Spinal cord (tissue), 10 donors: ENCODE measurements at places on chromosomes 5 and 9. TPM values are rescaled to one million over a fixed set of nuclear protein-coding genes. Genes with fewer than 3 reads are reported as not detected.

DNA sequence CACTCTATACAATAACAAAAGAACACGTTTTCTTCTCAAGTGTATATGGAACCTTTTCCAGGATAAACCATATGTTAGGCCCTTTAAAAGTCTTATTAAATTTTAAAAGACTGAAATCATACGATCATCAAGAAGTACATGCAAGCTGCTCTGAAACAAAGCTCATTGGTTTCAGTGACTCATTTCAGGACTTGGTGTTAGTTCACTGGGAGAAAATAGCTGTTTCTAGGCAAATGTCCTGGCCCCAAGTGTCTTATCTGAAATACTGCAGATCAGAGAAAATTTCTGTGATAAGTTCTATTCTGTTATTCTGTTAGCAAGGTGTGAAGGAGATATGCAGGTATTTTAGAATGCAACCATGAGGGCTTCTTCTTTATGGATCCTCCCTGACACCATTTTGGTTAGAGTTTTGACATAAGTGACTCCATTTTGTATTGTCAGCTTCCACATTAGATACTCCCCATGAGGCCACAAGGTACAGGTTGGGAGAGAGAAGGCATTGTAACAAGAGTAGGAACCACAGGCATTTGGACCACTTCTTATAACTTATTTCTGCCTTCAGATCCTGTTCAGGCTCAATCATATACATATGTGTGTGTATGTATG lies 7.5 kb upstream of the CCDC180 start:
- no peak for DNase-seq

GRCh38 chr9:122213589-122214413 lies 15.0 kb downstream of the LHX6 start:
- DNase-seq: no peak

- no peak for DNase-seq
These were observed 5.0 kb upstream of the SNAPC3 start for GRCh38 chr9:15417626-15418025.

DNA sequence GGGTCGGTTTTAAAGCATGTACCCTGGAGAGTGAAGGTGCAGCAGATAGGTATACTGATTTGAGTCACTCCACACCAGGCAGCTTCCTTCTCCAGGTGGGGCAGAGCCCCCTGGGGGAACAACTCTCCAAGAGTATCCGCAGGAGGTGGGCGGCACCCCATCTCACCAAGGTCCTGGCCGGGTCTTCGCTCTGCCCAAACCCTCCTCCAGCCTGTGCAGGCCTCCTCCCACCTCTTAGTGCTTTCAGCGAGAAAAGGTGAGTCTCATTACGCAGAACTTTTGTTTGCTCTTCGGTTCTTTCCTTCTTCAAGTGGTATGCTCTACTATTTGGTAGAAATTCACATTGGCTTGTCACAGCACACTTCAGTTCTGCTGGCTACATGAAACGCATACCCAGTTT lies 13.7 kb downstream of the SPACA9 start:
- DNase-seq: no peak

GRCh38 chr5:142815469-142815868 lies 45.3 kb downstream of the ARHGAP26 start:
- no peak for DNase-seq

- DNase-seq: no peak
These were observed 110.3 kb downstream of the ASTN2 start for GRCh38 chr9:117304549-117304948.

GRCh38 chr9:107397076-107398044 lies 92.2 kb downstream of the KLF4 start:
- no peak for DNase-seq

The MCCC2 gene
- 41.1 TPM for total RNA-seq
